ENCODE measurements at places on chromosomes 5 and 9. TPM values are rescaled to one million over a fixed set of nuclear protein-coding genes. Genes with fewer than 3 reads are reported as not detected.

GRCh38 chr9:124530246-124530645, 23.0 kb upstream of the NR5A1 start:
- DNase-seq, result no peak

- DNase-seq, result no peak
Observed at GRCh38 chr5:38157024-38157423, 101.3 kb upstream of the EGFLAM start.

GRCh38 chr9:103981912-103982311, 112.2 kb upstream of the SMC2 start:
- DNase-seq, result no peak

DNA sequence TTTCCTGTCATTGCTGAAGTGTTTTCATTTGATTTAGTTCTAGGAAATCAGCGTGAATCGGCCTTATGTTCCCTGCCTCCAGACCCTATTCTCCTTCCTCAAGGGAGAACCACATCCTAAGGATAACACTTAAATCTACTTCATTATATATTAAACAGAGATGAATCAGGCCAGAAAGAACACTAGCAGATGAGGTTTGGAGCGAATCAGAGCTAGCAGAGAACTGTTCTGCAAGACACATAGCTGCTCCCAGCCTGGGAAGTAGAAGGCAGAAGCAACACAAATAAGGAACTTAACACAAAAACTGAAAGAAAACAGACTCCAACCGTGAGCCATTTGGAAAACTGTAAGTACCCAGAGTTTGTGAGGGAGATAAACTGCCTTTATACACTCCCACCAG, 718.2 kb downstream of the SEMA5A start:
- DNase-seq, result no peak

DNA sequence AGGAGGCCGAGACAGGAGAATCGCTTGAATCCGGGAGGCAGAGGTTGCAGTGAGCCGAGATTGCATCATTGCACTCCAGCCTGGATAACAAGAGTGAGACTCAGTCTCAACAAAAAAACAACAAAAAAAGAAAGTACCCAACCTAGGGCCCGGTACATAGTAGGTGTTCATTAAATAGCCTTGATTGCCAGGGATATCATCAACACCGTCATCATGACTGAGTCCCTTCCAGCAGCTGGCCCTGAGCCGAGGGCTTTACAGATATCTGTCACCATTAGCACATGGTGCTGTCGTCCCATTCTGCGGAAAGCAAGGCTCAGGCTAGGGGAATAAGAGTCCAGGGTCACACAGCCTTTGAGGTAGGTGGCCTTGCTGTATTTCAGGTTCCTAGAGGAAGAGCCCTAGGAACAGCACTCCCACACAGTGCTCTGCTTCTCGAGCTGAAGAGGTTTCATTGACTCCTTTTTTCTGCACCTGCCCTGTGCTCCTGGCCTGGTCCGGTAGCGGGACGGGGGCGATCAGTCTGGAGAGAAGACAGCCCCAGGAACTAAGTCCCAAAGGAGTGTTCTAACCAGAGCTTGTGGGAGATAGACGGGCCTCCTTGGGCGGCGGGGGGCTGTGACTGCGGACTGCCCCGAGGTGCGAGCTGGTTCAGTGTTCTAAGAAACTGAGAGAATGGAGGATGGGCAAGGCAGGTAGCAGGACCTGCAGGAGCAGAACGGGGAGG, 48.2 kb downstream of the CXXC5 start:
- DNase-seq, result peak; percentile 52

GRCh38 chr5:105430516-105430915, 1867.9 kb upstream of the NUDT12 start:
- DNase-seq, result no peak

- no peak for DNase-seq
Observed at GRCh38 chr5:73997960-73998359, 372.0 kb downstream of the ARHGEF28 start.

- DNase-seq, result no peak
Observed at GRCh38 chr9:71744754-71745521, 23.4 kb downstream of the CEMIP2 start.

DNA sequence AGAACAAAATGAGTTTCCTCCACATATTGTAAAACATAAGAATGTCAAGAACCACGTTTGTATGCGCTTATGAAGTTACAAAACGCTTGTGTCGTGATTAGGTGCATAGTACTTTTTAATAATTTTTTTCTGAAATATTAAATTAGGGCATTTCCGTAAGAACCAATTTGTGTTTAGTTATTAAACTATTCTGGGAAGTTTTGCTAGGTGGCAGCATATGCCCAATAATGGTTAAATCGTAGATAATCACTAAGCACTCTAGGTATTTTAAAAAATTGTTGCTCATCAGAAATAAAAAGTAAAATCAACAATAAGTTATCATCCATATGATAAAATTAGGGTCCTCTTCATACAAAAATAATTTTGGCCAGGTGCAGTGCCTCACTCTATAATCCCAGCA, 5.4 kb downstream of the SRFBP1 start:
- no peak for DNase-seq

DNA sequence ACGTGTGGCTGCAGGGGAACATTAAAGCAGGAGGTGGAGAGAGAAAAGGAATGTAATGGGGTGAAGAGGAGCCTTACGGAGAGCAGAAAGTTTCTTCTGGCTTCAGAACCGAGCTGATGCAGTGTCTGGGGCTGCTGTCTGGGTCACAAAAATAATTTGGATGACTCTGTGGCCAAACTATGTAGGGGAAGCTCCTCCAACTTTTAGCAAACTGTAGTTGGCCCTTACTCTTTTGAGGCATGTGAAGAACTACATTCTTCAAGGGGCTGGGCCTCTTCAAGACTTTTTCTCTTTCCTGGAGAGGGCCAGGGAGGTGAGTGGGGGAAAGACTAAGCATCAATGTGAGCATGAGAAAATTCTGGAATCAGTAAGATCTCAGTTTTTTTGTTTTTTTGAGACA, 31.9 kb upstream of the SPARC start:
- DNase-seq, result no peak

DNA sequence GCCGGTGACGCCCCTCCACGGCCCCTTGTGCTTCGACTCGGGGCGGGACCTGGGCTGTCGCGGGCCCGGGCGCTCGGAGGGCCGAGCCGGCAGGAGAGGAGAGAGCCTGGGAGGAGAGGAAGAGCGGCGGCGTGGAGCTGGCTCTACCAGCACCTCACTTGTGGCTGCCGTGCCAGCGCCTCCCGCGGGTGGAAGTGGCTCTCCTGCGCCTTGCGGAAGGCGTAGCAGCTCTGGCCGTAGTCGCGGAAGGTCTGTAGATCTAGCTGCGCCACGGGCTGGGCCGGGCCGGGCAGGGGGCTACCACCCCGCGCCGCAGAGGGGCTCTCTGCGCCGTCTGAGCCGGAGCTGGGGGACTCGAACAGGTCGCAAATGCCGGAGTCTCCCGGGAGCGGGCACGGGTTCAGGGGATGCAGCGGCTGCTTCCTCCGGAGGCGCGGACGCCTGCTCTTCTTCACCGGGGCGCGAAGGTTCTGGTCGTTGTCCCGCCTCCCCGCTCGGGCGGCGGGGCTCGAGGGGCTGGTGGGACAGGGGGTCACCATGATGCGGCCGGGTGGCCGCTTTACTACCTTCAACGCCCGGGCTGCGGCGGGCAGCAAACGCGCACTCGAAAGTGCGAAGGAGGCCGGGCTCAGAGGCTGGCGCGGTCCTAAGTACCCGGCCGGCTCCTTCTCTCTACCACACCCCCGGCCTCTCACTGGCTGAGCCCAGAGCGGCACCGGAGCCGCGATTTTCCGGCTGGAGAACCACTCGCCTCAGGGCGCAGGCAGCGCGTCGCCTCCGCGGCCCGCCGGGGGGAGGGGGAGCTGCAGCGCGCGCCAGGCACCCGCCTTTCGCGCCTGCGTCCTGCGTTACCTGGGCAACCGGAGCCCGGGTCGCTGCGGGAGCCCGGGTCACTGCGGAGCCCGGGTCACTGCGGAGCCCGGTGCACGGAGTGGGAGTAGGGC, at the start of gene CCNO:
Gene CCNO (minus strand): TSS at position 624 of the 944 bp plus-strand sequence. CDS start 85 bp downstream, at position 539.
- DNase-seq, result peak; percentile 75

GRCh38 chr5:59798862-59799667, 94.5 kb downstream of the PDE4D start:
- DNase-seq, result peak; percentile 12

- DNase-seq, result no peak
Observed at GRCh38 chr5:67999391-67999790, 216.2 kb upstream of the PIK3R1 start.

- DNase-seq, result no peak
Observed at GRCh38 chr5:24407466-24407865, 237.3 kb downstream of the CDH10 start.

DNA sequence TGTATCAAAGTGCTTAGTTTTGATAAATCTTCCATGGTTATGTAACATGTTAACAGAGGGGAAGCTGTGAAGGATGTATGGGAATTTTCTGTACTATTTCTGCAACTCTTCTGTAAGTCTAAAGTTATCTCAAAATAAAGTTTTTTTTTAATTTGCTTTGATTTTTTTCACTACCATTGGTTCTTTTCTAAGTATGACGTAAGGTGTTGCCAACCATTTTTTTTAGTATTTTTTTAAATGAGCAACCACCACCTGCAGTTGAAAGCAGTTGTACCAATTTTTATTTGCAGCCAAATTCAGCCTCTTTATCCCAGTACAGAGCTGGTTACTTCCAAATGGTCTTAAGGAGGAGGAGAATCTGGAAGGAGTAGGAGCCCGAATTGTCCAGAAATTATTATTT, 192.2 kb downstream of the CHSY3 start:
- no peak for DNase-seq

DNA sequence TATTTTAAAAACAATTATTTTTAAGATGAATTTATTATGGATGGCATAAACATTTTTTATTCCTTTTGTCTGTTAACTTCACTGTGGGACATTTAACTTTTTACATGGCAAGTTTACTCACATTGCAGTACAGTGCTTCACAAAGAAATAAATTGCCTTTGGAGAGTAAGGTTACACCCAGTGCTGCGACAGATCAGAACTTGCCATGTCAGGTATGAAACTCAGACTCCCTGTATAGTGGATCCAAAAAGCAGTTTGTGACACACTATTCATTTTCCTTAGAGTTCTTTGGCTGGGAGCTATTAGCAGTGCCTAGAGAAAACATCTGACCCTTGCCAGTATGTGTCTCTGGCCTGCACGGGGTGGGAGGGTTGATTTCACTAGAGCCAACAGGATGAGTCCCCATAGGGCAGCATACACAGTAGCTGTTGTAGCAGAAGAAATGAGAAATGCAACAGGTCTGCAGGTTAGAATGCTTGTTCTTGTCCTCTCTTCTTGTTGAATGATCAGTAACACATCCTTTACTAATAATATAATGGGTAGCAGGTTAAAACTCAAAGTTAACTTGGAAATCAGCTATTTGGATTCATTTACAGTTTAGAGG, 42.9 kb downstream of the STARD4 start:
- no peak for DNase-seq

- no peak for DNase-seq
Observed at GRCh38 chr5:138789771-138790242, 36.6 kb downstream of the CTNNA1 start.

GRCh38 chr9:133428617-133429101, 6.5 kb downstream of the ADAMTS13 start:
- DNase-seq, result no peak

The SH3TC2 gene
- polyA plus RNA-seq, result 4.9 TPM

The FOXI1 gene
- not detected for polyA plus RNA-seq

The PCDHB12 gene
- 0.72 TPM for polyA plus RNA-seq

The C8G gene
- polyA plus RNA-seq, result 1.4 TPM

The QRFP gene
- 0.05 TPM for polyA plus RNA-seq

The PLPP6 gene
- 2.1 TPM for polyA plus RNA-seq

Data from right cardiac atrium (tissue), 5 donors.